ENCODE measurements at places on chromosomes 4 and X.

DNA sequence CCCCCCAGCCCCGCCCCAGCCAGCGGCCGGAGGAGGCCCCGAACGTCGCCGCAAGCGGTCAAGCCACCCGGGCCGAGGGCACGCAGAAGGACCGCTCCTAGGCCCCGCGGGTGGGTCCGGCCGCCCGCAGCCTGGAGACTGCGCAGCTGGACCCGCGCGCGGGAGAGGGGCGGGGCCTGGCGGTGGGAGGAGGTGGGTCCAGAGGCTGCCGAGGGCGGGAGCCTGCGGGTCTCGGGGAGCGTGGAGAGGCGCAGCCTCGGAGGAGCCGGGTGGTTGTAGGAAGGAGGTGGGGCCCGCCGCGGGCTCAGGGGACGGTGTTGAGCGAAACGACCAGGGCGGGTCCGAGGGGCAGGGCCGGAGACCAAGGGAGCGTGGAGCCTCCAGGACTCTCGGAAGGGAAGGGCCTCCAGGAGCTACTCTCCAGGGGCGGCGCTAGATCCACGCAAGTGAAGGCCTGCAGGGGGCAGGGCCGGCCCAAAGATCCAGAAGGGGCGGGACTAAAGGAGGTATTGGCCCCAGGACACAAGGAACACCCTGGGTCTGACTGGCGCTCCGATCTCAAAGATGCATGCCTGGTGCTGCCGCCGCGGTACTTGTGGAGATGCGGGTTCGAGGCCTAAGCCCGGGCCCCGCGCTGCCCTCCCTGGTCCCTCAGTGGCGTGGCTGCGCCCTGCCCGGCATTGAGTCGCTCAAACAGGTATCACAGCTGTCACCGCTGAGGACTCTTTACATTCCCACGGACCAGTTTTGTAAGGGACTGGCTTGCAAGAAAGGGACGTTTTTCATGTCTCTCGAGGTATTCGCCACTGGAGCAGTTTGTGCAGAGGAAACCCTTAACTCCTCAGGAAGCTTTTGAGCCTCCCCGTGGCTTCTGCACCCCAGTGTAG is 5.9 kb downstream of the TIMM17B start:
- peak; percentile 79 for DNase-seq

- DNase-seq = peak; percentile 73
Observed at GRCh38 chrX:102739657-102740056, 19.1 kb downstream of the GPRASP3 start.

- peak; percentile 17 for DNase-seq
Observed at GRCh38 chr4:183838987-183839712, 66.0 kb upstream of the STOX2 start.

DNA sequence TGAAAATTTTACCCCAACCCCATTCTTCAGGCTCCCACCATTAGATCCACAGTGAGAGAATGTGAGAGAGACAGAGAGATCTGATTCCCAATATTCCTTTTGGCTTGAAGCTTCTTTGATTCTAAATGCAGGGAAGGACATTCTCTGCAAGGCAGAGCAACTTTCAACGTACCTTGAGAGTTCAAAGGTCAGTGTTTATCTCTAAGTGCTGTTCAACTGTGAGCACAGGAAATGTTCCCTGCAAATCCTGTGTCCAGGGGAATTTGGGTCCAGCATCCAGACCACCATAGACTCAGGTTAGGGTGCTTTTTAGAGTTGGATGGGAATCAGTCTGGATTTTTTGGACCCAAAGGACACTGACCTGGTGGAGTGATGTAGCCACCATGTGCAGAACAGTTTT is 97.4 kb downstream of the NHS start:
- no peak for DNase-seq

DNA sequence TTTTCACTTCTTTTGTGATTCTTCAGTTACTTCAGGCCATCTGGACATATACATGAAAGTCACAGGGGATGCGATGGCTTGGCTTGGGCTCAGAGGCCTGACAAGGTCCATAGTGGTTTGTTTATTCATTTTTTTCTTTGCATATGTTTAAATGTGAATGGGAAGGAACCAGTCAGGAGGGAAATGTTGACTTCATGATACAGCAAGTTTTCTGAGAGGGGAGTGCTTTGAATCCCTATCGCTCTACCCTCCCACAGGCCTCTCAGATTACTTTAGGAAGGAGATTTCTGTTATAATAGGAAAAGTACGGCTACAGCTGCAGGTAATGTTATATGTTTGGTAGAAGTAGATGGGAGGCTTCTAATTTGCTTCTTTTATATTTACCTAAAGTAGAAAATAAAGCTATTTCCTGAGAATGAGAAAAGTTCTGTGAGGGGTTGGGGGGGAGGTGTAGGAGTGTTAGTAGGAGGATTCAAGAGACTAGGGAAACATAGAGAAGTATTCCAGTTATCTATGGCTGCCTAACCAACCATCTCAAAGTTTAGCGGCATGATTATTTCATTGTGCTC is 322.9 kb downstream of the RAPGEF2 start:
- DNase-seq = peak; percentile 37

- DNase-seq = no peak
Observed at GRCh38 chr4:10188400-10189004, 71.9 kb upstream of the WDR1 start.

DNA sequence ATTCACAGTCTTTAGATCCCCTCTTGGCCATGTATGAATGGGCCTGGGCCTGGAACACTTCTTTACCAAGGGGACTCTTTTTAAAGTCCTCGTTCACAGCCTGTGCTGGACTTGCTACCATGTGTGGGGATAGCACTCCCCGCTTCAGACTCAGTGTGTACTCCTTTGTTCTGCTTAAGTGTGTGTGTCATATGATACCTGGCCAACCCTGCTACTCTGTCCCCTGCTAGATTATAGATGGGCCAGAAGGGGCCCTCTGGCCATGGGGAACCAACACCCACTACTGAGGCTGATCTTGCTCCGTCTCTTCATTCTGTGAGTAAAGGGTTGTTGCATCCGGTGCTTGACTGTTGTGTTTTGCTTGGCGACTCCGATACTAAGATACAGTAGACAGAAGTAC is 8.0 kb downstream of the CCDC110 start:
- DNase-seq = no peak

DNA sequence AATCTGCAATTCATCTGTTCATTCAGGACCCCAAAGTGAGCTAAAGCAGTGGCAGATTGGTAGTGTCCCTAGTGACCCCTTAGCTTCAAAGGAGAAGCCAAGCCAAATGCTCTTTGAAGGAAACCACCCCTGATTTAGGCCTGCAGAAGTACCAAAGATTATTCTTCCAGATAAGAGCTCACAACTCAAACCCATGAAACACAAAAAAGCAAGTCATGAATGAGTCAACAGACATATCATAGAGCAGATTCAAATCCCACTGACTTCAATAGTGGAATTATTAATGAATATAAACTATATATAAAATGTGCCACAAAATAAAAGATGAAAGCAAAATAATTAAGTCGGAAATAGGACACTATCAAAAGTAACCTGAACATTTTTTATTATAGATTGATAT is 197.6 kb downstream of the SCFD2 start:
- no peak for DNase-seq

GRCh38 chr4:126526335-126526734 is 1106.4 kb upstream of the INTU start:
- no peak for DNase-seq

- DNase-seq = peak; percentile 36
Observed at GRCh38 chr4:139738846-139739613, 73.4 kb downstream of the MGST2 start.

GRCh38 chrX:64204701-64205440 is 637 bp downstream of the AMER1 start:
- DNase-seq = peak; percentile 25

- DNase-seq = no peak
Observed at GRCh38 chr4:56118845-56119244, 170.1 kb downstream of the CEP135 start.

DNA sequence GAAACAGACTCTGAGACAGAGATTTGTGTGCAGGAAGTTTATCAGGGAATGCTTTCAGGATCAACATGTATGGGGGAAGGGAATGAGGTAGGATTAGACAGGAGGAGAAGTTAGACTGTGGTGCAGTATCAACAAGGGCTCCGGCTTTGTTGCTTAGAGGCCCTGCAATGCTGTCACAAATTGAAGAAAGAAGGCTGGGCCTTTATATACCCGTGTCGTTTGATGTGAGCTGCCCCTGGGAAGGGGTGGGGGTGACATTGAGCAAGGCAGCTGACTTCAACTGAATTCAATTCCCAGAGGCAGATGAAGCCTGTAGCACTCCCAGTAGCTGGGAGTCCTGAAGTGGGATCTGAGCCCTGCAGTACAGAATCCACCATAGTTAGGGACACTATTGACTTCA is 29.5 kb upstream of the USP9X start:
- no peak for DNase-seq

GRCh38 chr4:166432125-166432524 is 559.1 kb downstream of the TLL1 start:
- DNase-seq = no peak

GRCh38 chr4:83604321-83604720 is 68.4 kb downstream of the GPAT3 start:
- DNase-seq = no peak

DNA sequence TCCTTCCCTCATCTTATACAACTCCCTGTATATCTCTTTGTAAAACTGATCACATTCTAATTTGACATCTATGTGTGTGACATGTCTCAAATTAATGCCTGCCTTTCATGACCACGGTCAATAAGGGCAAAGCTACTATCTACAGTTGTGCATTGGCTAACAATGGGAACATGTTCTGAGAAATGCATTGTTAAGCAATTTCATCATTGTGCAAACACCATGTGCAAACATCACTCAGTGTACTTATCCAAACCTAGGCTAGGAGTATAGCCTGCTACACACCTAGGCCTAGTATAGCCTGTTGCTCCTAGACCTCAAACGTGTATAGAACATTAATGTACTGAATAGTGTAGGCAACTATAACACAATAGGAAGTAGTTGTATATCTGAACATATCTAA is 95.0 kb downstream of the BANK1 start:
- no peak for DNase-seq

Data from NCI-H2171 treated with DMSO at 0.1 percent for 48 hours (cell line).